Activated CD4-positive, alpha-beta T cell treated with anti-CD3 and anti-CD28 coated beads for 24 hours (primary cell): ENCODE measurements at places on chromosomes 5 and 9.

DNA sequence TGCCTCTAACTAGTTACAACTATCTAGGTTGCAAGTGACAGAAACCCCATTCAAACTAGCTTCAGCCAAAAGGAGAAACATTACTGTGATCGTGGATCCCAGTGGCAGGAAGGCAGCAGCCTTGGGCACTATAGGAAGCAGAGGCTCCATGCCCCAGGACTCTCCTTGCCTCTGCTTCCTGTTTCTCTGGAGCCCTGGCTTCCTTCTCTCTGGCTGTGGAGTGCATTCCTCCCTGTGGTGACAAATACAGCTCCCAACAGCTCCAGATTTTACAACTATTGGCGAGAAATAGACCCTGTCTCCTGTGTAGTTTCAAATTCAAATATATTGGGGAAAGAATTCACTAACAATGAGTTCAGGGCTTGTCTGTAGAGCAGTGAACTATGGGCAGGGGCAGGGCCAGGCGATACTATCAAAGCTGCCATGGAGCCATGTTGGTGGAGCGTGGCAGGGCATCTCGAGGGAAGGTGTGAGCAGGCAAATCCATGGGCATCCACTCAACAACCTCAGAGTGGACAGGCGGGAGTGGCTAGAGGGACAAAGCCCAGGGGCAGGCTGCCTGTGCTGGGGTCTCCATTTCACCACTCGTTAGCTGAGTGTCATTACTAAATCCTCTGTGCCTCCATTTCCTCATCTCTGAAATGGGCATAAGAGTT is 189.5 kb downstream of the ERCC6L2 start:
- DNase-seq: no peak

GRCh38 chr9:35650341-35651158 is at the start of gene SIT1:
Gene SIT1 (minus strand): TSS chr9:35650931. CDS start chr9:35650853, 78 bp downstream.
- no peak for DNase-seq

- DNase-seq: no peak
These were observed 42.1 kb downstream of the EFCAB9 start for GRCh38 chr5:172235827-172236736.

DNA sequence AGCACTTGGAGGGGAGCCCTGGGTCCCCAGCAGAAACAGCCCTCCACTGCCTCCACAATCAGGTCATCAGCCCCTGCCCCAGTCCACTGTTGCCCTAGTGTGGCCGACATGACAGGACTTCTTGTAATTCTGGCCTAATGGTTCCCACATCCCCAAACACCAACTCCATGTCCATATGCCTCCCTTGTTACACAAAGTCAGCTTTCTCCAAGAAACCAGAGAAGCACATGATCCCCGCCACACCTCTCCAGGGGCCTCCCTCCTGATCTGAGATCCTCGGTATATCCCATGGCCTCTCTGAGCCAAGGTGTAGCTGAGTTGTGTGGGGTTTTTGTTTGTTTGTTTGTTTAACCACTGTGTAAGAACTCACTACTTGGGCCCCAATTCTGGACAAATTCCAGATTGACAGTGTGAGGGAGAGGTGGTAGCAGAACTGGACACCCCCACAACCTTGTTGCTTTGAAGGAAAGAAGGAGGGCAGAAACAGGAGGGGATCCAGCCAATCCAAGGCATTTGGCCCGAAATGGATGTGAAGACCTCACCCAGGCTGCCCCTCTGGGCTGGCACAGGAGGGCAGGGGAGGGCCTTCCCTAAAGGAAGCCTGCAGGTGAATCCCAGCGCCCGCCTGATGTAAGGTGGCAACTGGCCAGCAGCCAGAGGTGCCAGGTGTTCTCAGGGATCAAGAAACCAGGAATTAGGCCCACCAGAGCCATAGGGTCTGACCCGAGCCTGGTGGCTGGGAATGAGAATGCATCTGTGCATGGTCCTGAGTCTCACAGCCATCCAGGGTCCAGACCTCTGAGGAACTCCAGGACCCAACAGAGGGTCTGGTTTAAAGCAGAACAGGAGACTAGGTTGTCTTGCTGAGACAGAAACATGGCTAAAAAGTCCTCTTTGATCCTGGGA is 13.4 kb downstream of the IRF1 start:
- DNase-seq: no peak

DNA sequence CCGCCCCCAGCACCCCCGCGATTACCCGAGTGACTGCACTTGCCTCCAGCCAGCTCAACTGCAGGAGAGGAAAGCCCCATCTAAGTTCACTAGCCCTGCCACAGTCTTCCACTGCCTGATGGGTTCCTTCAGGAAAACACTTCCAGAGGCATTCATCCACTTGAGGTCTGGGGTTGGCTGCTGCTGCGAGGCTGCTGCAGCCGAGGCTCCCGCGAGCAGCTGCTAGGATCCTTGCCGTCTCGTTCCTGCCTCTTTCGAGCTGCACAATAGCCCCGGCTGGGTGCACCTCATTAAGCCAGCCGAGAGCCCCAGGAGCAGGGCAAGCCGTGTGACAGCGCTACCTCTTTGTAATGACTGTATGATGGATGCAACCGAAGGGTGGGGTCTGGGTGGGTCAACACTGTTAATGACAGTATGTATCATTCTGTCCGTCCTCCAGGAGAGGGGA is 24.2 kb upstream of the ELAVL2 start:
- no peak for DNase-seq

DNA sequence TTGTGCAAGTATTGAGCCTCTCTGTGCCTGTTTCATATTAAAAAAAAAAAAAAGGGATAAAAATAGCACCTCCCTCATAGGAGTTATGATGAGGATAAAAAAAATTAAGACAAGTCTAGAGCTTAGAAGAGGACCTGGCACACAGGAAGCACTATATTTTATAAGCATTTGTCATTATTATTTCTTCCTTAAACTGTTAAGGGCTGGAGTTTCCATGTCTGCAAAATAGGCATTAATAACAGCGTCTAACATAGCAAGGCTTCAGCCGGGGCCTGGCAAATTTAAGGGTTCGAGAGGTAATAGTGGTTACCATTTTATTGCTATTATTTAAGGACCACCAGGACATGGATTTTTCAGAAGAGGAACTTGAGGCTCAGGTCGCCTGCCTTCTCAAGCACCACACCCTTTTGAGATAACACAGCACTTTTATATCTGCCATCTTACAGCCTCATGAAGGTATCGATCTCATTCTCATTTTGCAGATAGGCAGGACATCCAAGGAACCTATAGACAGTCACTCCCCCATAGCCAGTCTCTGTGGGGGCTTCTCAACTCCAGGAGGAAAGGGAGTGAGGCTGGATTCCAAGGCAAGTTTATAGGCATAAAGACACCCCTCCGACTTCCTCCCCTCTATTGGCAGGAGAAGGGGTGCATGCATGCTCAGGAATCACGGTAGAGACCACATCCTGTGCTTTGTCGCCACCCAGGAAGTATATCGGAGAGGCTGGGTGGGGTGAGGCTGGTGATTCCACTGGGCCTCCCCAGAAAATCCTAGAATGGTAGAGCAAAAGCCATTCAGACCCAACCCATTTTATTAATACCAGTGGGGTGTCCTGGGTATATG is 2.4 kb downstream of the ANXA6 start:
- DNase-seq: no peak

- DNase-seq: no peak
These were observed at the start of gene DIRAS2 for GRCh38 chr9:90642570-90643539. Gene DIRAS2 (minus strand): TSS chr9:90642824. CDS start chr9:90613827, 28,997 bp downstream.
